ENCODE measurements at places on chromosomes 3 and 15.

DNA sequence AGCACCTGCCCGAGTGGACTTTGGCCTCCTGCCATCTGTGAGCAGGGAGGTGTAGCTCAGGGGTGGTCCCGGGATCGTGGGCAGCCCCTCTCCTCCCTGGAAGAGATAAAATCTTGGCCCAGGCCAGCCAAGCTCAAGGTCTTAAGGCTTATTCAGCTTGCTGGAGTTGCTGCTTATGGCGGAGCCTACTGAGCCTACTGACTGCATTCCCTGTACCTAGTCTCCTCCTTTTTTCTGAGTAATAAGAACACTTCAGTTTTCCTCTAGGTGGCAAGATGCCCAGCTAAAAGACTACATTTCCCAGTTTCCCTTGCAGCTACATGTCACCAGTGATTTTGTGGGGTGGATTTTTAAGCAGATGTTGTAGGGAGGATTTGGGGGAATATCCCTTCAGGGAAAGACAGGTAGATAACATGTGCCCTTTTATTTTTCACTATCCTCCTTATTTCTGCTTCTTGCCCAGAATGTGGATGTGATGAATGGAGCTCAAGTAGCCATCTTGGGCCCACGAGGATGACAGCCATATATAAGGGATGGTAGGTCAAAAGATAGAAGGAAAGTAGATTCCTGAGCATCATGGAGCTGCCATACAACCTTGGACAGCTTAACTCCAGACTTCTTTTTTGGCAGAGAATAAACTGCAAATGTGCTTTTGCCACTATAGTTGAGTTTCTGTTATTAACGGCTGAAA, 41.4 kb upstream of the INSYN1 start:
- no peak for DNase-seq

DNA sequence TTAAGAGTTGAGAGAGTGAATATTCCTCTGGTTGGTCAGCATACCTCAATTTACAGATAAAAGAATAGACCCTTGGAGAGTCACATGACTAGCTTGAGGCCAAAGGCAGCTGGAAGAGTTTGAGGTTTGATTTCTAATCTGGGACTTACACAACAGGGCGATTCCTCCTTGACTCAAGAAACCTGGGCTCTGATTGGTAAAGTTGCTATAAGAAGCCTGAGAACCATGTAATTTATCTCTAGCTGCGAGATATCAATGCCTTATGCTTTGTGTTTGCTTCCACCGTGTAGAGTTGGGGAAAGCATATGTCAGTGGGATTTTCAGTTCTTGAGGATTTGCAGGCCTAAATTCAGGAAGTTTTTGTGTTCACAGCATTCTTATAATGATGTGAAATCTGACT, 206.0 kb downstream of the KLHL25 start:
- no peak for DNase-seq

DNA sequence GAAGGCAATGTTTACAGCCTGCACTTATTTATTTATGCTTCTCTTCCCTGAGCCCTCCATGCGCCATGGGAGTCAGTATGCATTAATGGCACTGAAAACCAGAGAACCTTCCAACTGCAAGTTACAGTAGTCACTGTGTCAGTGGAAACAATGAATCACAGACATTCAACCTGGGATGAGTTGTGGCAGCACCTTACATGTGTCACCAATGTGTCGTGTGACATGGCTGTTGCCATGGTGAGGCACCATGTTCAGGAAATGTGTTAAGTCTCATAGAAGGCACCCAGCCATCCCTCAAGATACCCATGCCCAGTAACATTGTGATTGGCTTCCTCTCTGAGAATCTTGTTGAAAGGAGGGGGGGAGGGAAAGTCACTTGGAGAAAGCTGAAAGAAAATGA, 105.0 kb downstream of the FOXP1 start:
- DNase-seq, result peak; percentile 48

- DNase-seq, result no peak
These were observed 19.8 kb upstream of the MTHFS start for GRCh38 chr15:79916502-79917132.

- DNase-seq, result no peak
These were observed 1037.5 kb downstream of the TBL1XR1 start for GRCh38 chr3:176159796-176160195.

- DNase-seq, result no peak
These were observed 172.5 kb upstream of the TLE3 start for GRCh38 chr15:70269991-70270751.

- DNase-seq, result peak; percentile 32
These were observed 129.8 kb downstream of the DLG1 start for GRCh38 chr3:197168606-197169005.

DNA sequence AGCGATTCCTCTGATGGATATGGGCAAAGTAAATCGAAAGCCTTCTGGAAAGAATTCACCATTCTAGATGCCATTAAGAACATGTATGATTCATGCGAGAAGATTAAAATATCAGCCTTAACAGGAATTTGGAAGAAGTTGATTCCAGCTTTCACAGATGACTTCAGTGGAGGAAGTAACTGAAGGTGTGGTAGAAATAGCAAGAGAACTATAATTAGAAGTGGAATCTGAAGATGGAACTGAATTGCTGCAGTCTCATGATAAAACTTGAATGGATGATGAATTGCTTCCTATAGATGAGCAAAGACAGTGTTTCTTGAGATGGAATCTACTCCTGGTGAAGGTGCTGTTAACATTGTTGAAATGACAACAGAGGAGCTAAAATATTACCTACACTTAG, 30.1 kb upstream of the TBC1D23 start:
- no peak for DNase-seq

- no peak for DNase-seq
These were observed 77.2 kb downstream of the MYO1E start for GRCh38 chr15:59295261-59296001.

GRCh38 chr3:108292905-108293328, 3.4 kb upstream of the HHLA2 start:
- peak; percentile 7 for DNase-seq

- DNase-seq, result no peak
These were observed 138.0 kb upstream of the ALCAM start for GRCh38 chr3:105228696-105229095.

GRCh38 chr3:27024493-27024892, 344.7 kb downstream of the NEK10 start:
- DNase-seq, result no peak

DNA sequence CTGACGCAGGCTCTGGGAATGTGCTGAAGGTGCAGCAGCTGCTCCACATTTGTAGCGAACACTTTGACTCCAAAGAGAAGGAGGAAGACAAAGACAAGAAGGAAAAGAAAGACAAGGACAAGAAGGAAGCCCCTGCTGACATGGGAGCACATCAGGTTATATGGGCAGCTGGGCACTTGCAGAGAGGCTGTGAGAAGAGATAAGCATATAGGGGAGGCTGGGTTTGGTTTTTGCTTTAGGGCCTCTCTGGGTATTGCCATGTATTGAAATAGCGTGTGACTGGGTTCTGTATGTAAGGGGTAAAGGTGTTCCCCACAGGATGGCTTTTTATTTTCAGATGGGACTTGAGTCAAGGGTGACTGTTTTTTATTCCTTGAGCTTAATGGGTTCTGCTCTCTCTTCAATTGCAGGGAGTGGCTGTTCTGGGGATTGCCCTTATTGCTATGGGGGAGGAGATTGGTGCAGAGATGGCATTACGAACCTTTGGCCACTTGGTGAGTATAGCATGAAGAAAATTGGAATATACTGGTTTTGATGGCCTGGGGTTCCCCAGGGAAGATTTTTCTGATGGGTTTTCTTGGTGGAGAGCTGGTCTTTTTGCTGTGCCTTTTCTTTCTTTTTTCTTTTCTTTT, 7.4 kb downstream of the PSMD2 start:
- DNase-seq, result no peak

- DNase-seq, result no peak
These were observed 49.8 kb downstream of the POMGNT2 start for GRCh38 chr3:43055806-43056770.

- DNase-seq, result no peak
These were observed 2.5 kb upstream of the NLGN1 start for GRCh38 chr3:173395073-173395411.

DNA sequence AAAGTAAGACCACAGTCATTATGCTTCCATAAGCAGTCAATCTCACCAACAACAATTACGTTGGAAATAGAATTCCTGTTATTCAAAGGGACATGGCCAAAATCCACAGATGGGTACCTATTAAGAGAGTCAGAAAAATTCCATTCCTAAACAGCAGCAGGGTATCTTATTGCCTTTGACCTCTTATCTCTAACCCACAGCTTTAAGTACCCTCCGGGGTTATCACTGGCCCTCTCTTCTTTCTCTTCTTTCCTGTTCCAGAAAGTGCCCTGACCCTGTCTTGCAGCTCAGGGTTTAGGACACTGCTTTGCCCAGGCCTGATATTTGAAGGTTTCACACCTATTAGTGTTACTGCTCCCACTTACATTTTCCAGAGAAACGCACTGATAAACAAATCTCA, 428.7 kb downstream of the TBC1D5 start:
- DNase-seq, result no peak

DNA sequence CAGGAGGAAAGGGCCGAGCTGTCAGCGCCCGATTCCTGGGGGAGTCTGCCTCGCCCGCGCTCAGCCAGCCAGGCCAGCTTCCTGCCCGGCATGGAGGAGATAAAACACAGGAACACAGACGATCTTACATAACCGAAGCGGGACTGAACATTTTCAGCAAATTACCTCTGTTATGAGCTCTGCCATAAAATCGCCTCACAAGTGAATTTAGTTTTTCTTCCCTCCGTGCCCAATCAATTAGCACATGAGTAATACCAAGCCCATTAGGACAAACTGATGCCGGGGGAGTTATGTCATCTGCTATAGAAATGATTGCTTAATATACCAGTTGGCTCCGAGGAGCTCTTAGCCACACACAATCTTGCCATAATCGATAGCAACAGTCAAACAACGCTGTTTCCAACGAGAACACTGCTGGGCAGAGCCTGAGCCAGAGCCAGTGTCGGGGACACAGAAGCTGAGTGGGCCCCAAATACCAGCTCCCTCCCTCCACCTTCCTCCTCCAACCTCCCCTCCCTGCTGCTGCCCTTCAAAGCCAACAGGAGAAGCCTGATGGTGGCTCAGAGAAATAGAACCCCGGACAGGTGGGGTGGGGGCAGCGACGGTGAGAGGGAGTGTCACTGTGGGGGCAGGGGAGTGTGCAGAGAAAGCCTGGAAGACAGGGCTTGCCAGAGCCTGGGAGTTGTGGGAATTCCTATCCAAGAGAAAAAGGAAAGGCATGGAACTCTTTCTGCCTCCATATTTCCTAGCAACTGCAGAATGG, 279.4 kb upstream of the TLE3 start:
- no peak for DNase-seq

- DNase-seq, result no peak
These were observed 28.4 kb upstream of the PARL start for GRCh38 chr3:183912895-183913579.

DNA sequence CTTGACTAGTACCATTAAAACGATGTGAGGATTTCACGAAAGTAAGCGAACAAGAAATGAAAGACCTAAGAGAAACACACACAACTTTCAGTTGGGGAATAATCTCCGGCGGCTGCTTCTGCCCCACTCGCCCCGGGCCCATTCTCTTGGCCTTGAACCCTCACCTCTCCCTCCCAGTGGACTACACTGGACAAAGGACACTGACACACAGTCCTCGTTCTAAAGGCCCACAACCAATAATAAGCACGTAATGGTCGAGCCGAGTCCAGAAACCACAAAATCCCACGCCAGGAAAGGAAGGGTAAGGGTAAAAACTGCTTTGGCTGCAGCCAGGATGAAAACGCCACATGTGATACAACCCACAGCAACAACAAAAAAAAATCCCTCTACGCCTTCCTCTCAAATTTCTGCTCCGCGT, 469 bp downstream of the ZNF770 start:
- DNase-seq, result no peak

DNA sequence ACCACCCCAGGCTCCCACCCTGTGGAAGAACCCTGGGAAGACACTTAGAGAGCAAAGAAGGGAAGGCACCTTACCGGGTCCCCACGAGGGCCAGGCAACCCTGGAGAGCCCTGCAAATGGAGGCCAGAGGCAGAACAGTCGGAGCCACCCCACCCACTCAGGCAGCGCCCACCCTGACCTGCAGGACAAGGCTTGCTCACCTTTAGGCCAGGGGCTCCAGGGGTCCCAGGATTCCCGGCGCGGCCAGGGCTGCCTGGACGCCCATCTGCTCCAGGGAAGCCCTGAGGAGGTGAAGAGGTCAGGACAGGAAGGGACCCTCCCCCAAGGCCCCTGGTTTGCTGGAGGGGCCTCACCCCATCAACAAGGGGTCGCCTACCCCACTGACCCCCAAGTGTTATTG, 10.3 kb downstream of the COL7A1 start:
- DNase-seq, result no peak

- no peak for DNase-seq
These were observed 15.0 kb downstream of the RNF111 start for GRCh38 chr15:59002418-59002859.

DNA sequence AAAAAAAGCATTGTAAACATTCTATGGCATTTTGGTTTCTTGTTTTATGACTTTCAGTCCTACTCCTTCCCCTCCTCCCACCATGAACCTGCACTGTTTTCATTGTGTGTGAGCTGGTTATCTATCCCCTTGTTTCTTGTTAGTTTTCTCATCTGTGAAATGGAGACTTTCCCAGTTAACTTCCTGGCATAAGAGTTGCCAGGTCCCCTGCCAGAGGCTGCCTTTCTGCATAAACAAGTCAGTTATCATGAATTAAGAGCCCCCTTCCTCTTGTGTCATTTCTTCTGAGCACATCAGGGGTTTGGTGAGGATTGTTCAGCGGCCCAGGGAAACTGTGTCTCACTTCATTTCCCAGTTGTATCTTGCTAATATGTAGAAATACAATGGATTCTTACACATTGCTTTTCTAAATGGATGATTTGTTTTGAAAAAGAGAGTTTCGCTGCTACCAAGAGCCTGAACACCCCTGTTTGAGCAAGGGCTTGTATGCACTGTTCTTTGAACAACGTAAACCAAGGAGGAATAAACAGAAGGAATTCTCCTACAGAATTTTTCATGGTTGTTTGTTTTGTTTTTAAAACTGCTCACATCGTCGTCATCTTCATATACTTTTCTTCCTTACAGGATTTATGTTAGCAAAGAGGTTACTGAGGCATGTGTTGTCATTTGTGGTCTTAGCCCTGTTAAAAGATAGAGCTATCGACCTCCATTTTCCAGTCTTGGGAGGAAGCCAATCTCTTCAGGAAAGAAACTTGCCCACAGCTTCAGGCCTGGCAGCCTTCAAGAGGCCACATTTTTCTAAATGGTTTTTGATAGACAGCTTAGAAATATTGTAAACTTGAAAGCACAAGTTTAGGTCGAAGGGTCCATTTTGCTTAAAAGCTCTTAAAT, 144.6 kb upstream of the IL12A start:
- DNase-seq, result no peak

All from CD4-positive, alpha-beta T cell treated with Interleukin-12 subunit alpha and Interleukin-12 subunit beta, for 1 hour (primary cell).